ENCODE measurements at places on chromosomes 11 and 22.
A peak's percentile ranks its signal among the peaks of the same experiment; 100 is the strongest.

DNA sequence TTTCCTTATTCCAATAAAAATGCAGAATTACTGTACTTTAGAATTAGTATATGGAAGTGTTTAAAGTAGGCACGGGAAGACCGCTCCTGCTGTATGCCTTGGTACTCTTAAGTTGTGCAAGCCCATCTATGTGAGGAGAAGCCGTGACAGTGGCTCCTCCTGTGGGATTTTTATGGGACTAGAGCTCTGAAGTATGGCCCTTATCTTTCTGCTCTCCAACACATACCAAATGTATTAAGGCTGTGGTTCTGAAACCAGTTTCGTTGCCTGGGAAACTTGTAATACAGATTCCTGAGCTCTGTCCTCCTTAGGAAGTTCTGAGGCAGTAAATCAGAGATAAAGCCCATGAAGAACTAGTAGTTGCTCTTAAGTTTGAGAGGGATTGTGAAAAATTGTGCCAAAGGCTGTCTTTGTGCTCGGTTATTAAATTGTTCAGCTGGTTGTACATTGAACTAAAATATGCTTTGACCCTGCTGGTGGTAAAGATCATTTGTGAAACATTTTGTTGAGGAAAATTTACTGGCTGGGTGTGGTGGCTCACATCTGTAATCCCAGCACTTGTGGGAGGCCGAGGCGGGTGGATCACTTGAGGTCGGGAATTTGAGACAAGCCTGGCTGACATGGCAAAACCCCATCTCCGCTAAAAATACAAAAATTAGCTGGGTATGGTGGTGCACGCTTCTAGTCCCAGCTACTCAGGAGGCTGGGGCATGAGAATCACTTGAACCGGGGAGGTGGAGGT is 29.3 kb downstream of the RTN3 start:
- peak; percentile 44 for DNase-seq

- no peak for DNase-seq
Measured at GRCh38 chr11:64064374-64065140, 28.8 kb downstream of the FLRT1 start.

- no peak for DNase-seq
Measured at GRCh38 chr11:104899226-104899625, 966 bp upstream of the CASP12 start.

DNA sequence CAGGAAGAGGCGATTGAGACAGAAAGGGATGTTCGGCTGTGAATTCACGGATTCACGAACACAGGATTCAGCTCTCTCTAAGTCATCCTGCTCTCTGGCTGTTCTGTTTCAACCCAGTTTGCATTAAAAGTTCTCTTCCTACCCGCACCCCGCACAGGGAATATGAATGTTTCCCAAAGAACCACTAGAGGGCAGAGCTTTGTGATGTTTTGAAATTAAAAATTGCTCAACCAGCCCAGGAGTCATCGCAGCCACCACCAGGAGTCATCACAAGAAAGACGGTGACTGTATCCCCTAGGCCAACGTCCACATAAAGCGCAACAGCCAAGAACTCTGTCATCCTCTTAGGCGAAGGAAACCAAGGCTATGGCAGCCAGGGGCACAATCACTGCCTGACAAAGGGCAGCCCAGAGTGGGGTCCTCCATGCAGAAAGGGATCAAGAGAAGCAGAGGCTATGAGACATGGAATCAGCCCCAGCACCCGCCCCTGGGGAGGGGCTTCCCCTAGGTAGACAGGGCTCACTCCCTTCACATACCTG is 122.4 kb downstream of the WT1 start:
- peak; percentile 85 for DNase-seq

- DNase-seq: no peak
Measured at GRCh38 chr11:60370252-60370810, 8.0 kb upstream of the MS4A7 start.

DNA sequence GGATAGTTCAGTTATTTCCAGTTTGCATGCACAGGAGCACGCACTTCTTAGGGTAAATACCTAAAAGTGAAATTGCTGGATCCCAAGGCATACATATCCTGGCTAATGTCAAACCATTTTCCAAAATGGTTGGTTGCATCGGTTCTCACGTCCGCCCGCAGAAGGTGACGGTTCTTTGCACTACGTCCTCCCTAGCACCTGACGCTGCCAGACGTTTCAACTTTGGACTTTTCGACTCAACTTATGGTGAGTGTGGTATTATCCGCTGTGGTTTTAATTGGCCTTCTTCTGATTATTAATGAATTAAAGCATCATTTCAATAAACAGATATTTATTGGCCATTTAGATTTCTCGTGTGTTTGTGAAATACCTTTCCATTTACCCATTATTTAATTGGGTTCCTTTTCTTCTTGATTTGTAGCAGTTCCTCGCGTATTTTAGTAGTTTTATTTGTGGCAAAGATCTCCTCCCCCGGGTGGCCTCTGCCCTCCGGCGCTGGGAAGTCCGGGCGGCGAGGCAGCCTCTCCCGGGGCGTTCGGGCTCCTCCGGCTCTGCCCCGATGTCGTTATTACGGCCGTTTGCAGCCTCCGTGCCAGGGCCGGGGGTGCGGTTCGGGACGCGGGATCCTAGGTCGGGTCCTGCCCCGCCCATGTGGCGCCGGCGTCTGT is at the start of gene JHY:
Gene JHY (plus strand): TSS at position 571 of the 668 bp plus-strand sequence. CDS start 3,091 bp downstream, outside the sequence.
- DNase-seq: peak; percentile 67

- no peak for DNase-seq
Measured at GRCh38 chr11:27317751-27318150, 45.3 kb downstream of the CCDC34 start.

- no peak for DNase-seq
Measured at GRCh38 chr11:3645552-3645951, 624 bp downstream of the ART1 start.

GRCh38 chr22:43919106-43919973 is 4.3 kb upstream of the PNPLA3 start:
- DNase-seq: no peak

DNA sequence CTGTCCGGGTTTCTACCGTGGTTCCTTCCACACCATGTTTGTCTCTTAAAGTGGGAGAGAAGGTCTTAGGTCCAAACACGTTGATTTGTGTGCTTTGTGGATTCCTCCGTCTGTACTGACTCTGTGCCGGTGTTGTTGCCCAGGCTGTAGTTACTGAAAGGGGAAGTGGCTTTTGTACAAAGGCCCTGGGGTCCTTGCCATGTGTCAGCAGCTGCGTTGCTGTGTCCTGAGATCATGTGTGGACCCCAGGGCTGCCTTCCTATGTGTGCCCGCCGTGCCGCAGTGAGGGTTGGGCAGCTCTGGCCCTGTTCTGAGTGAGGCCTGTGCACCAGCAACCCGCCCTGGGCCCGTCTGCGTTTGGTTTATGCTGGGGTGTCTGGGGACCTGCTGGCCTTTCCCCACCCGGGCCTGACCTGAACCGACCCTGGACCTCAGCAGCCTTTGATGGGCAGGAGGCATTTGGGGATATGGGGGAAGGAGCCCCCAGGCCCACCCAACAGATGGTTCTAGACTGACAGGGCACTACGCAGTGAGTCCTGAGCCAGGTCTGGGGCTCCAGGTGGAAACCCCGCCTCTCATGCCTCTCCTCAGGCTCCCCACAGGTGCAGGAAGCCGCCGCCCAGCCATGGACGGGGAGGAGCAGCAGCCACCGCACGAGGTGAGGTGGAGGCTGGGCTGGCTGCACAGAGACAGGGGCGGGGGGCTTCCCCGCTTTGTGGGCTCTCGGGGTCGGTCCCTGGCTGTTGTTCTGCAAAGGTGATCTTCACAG is 6.9 kb downstream of the TRABD start:
- peak; percentile 79 for DNase-seq

DNA sequence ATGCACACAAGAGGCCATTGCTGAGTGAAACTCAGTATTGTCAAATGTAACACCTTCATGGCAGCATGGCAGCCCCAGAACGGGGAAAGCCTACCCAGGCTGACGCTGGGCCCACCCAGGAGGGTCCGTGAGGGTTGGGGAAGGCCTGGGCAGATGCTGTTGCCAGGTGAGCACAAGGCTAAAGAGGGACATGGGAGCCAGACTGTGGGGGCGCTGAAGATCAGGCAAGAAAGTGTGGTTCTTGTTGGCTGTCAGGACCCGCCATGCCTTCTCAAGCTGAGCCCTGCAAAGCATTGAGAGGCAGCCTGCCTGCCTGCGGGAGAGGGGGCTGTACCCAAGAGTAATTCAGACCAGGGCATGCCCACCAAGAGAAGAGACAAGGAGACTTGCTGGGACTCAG is 85.0 kb upstream of the PITPNB start:
- DNase-seq: no peak

DNA sequence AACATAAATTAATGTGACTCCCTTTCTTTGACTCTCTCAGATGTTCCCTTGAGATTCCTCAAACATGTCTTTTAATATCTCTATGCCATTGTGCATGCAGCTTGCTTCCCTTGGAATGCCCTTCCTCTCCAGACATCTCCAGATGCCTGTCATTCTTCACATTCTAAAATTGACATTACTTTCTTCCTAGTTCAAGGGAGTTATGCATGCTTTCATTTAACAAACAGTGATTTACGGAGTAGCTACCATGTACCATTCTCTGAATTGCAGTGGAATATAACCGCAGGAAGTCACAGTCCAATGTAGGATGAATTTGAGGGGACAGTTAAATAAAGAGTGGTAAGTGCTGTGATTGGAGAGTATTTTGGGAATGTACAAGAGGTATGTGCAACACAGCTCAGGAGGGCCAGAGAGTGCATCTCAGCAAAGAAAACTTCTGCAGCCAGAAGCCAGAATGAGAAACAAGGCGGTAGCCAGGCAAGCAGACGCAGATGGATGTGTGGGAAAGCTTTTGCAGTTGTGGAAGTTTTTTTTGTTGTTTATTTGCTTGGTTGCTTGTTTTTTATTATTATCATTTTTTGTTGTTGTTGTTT is 18.7 kb downstream of the MMP10 start:
- DNase-seq: no peak

DNA sequence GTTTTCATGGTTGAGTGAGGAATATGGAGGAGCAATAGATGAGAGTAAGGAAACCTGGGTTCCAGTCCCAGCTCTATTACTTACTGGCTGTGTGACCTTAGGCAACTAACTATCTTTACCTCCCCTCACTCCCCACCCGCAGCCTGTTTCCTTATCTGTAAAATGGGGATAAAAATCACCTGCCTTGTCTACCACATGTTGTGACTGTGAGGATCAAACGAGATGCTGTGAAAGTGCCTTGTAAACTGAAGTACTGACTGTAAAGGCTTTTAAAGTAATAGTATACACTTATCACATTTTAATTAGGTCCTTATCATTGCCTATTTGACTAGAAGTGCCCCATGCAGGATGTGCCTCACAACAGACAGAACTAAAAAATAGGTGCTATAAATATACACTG is 18.9 kb upstream of the PPP2R1B start:
- no peak for DNase-seq

- no peak for DNase-seq
Measured at GRCh38 chr11:114174712-114175495, 115.4 kb downstream of the ZBTB16 start.

GRCh38 chr11:68651208-68651984 is 32.9 kb upstream of the GAL start:
- no peak for DNase-seq

DNA sequence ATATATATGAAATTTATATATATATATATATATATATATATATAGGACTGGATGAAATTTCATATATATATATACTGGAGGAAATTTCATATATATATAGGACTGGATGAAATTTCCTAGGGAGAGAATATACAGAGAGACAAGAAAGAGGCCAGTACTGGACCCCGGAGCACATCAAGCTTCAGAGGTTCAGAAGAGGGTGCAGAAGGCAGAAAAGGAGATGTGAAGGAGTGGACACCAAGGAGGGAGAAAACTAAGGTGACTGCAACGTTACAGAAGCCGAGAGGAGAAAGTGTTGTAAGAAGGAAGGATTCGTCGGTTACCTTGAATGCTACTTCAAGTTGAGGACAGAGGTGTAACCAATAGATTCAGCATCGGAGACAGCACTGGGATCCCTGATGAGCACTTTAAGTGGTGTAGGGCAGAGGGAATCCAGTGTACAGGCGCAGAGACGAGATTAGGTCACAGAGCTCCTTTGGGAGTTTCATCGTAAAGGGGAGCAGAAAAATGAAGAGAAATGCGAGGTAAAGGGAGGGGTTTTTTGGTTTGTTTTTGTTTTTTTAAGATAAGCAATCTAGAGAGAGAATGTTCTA is 8.5 kb upstream of the TPH1 start:
- no peak for DNase-seq

DNA sequence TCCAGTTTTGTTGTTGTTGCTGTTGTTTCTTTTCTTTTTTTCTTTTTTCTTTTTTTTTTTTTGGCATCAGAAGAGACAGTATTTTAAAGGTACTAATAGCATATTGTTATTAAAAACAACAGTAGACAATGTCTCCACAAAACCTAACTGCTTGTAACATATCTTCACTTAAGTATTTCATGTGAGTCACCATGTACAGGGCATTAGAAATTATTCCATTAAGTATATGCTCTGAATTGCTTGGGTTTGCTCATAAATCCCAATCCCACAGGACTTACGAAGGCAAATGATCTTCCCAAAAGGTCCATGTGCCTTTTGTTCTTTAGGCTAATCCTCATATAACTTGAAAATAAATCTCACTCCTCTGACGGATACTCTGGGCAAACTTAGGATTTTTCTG is 35.9 kb downstream of the MAP6 start:
- DNase-seq: no peak

- DNase-seq: no peak
Measured at GRCh38 chr11:10628508-10629236, 60.2 kb upstream of the LYVE1 start.

GRCh38 chr11:28569106-28569505 is 460.9 kb downstream of the METTL15 start:
- no peak for DNase-seq

DNA sequence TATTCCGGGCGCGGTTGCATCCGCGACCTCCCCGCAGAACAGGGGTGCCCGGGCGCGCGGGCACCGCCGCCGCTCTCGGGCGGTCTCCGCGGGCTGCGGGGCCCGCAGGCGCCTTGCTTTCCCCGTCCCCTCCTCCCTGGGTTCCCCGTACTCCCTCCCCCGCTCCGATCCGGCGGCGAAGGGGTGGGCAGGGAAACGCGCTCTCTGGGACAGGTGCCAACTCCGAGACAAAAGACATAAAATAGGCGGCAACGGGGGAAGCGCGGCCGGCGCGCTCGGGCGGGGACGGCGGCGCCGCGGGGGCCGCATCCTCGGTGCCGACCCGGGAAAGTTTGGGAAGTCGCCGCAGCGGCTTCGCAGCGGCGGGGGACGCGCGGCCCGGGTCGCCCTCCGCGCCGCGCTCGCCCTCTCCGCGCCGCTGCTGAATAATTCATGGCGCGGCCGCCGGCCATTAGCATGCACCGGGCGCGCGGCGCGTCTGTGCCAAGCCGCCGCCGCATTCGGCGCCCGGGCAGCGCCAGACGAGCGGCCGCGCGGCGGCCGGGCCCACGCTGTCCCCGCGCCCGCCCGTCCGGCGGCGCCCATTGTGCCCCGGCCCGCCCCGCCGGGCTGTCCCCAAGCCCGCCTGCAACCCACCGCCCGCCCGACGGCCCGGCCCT is 78.7 kb upstream of the PPARA start:
- DNase-seq: peak; percentile 97

- no peak for DNase-seq
Measured at GRCh38 chr11:33168709-33169200, 7.5 kb upstream of the CSTF3 start.

GRCh38 chr11:10617551-10617950 is 49.1 kb upstream of the LYVE1 start:
- no peak for DNase-seq

- DNase-seq: no peak
Measured at GRCh38 chr11:69470793-69471728, 10.4 kb upstream of the LINC01488 start.

- peak; percentile 3 for DNase-seq
Measured at GRCh38 chr22:19607192-19608002, 83.2 kb upstream of the CLDN5 start.

- DNase-seq: no peak
Measured at GRCh38 chr11:3055891-3056290, 1.3 kb downstream of the CARS1 start.
